Ovary (tissue), 10 donors: ENCODE measurements at places on chromosomes 5 and 9. TPM values are rescaled to one million over a fixed set of nuclear protein-coding genes. Genes with fewer than 3 reads are reported as not detected.

DNA sequence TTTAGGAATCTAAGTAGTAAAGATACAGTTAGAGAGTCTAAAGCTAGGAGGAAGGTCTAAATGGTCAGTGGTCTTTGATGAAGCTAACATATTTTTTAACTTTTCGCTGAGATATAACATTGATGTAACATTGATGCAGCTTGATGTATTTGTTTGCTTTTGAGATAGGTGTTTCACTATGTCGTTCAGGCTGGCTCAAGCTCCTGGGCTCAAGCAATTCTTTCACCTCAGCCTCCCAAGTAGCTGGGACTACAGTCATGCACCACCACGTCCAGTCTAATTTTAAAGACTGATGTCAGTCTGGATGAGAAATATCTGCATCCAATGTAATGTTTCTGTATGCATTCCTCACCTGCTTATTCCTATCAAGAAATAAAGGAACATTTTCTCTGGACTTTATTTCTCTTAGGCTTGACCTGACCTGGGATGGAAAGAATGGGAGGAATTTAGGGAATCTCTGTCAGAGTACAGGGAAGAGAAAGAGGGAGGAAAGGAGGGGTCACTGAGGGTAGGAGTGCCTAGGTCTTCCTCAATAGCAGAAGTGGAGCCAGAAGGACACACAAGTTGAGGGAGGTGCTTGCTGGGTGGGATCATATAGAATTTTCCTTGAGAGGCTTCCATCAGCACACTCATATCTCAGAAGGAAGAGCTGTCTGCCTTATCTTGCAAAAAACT is 101.5 kb upstream of the GPBP1 start:
- no peak for DNase-seq

GRCh38 chr5:63131626-63132285 is 553.1 kb downstream of the LRRC70 start:
- no peak for DNase-seq

GRCh38 chr5:17433406-17433805 is 64.6 kb upstream of the TAF11L2 start:
- DNase-seq: peak; percentile 41

DNA sequence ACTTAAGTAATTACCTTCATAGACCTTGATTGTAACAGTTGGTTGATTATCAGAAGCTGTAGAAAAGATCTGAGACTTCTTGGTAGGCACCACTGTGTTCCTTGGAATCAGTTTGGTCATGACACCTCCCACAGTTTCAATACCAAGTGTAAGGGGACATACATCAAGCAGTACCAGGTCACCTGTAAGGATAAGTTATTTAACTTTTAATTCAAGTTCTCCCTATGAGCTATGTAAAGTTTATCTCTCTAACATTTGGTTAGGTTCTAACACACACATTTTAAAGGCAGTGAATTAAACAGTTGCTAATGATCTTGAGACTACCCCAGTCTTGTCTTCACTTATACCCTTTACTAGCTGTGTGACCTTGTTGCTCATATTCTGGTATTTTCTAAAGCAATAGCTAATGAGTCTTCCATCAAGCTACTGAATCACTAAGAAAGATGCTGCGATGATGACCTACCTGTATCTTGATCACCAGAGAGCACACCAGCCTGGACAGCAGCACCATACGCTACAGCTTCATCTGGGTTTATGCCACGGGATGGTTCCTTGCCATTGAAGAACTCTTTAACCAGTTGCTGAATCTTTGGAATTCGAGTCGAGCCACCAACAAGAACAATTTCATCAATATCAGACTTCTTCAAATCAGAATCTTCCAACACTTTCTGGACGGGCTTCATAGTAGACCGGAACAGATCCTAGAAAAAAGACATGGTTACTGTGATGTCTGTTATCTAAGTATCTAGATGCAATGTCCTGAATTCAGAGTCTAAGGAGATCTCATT is 2.8 kb downstream of the HSPA5 start:
- DNase-seq: no peak

DNA sequence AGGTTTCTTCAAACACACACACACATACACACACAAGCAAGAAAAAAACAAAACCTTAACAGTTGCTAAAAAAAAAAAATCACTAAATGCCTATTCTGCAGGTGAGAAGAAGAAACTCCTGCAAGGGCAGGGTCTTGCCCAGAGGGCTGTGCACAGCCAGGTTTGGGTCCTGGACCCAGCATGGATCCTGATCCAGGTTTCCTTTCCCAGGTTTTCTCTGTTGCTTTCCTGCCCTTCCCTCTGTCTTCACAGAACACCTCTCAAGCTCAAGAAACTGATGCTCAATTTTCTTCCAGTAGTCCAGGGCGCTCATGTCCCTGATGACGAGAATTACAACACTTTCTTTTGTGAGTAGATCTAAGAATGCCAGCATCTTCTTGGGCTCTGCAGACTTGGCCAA is 136.6 kb downstream of the PAX5 start:
- no peak for DNase-seq

- DNase-seq: peak; percentile 75
These were observed 159.5 kb downstream of the C9orf152 start for GRCh38 chr9:110048403-110048975.

- DNase-seq: no peak
These were observed 328.4 kb downstream of the ARHGEF28 start for GRCh38 chr5:73954381-73954780.

GRCh38 chr5:60959156-60959555 is 14.2 kb downstream of the NDUFAF2 start:
- DNase-seq: no peak

Gene SPDL1
- 8.6 TPM for total RNA-seq

- no peak for DNase-seq
These were observed 191.1 kb upstream of the PIK3R1 start for GRCh38 chr5:68024426-68024825.

- DNase-seq: no peak
These were observed 83.1 kb downstream of the ADAMTS12 start for GRCh38 chr5:33808699-33809098.
